Karpas-422 (cell line): ENCODE measurements at places on chromosomes 5 and 9. TPM values are rescaled to one million over a fixed set of nuclear protein-coding genes. Genes with fewer than 3 reads are reported as not detected.

Gene CORO2A
- 1.7 and 2.5 TPM in 2 replicates for total RNA-seq

DNA sequence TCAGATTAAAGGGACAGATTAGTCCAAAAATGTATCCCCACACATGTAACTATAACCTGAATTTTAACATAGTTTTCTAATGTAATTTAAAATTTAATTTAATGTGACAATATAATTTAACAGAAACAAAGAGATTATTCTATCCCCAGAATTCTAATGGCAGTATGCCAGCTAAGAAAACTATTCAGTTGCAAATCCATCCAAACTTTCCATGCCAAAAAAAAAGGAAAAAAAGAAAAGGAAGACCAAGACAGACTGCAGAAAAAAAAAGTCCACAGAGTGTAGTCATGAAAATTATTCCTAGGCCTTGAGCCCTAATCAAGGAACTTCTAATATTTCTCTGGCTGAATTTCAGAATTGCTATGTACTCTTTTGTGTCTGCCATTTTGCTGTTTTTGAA lies 217.6 kb downstream of the CDH18 start:
- H3K4me3 ChIP-seq, result no peak overlapping the region
- DNase-seq, result no peak
- H3K4me1 ChIP-seq, result no peaks in the 10 kb centered on the region
- no peak overlapping the region for H3K27ac ChIP-seq

DNA sequence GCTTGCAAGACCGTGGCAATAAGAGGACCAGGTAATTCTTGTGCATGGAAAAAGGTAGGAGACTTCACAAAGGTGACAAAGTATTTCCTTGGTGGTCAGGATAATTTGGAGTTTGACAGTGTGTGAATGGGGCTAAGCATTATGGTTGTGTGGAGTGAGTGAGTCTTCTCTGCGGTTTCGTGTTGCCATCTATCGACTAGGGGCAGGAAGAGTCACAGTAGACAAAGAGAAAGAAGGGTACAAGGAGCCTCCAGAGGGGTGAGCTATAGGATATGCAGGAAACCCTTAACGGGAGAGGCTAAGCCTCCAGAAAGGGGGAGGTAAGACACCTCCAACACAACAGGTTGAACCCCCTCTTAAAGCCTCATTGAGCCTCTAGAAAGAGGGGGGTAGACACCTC lies 64.0 kb upstream of the RANBP6 start:
- H3K36me3 ChIP-seq, result no peaks in the 10 kb centered on the region
- peak overlapping the region; percentile 58 for H3K4me3 ChIP-seq
- peaks cover 10% of the 10 kb centered on the region for H3K4me1 ChIP-seq
- no peak overlapping the region for H3K27ac ChIP-seq

GRCh38 chr5:35956429-35956828 lies 18.0 kb upstream of the CAPSL start:
- no peaks in the 10 kb centered on the region for H3K4me1 ChIP-seq
- no peaks in the 10 kb centered on the region; the same call in 1 of the 2 replicates for H3K27me3 ChIP-seq
- no peak overlapping the region for H3K27ac ChIP-seq
- H3K4me3 ChIP-seq, result no peak overlapping the region
- H3K36me3 ChIP-seq, result no peaks in the 10 kb centered on the region

Gene PCDHB10
- total RNA-seq, result 0.11 TPM in 1 of 2 replicates, not detected in the other

GRCh38 chr9:121676926-121677325 lies 25.5 kb downstream of the DAB2IP start:
- no peak for DNase-seq

Gene ENTR1
- total RNA-seq, result 65.5 and 116 TPM in 2 replicates

GRCh38 chr9:89179540-89179894 lies 899 bp upstream of the SHC3 start:
- H3K4me3 ChIP-seq, result no peak overlapping the region
- no peaks in the 10 kb centered on the region for H3K27me3 ChIP-seq
- H3K27ac ChIP-seq, result no peak overlapping the region
- no peak for DNase-seq

Gene GGTA1
- not detected in 2 replicates for total RNA-seq

- no peaks in the 10 kb centered on the region for H3K27me3 ChIP-seq
- DNase-seq, result no peak
- peaks cover 47% of the 10 kb centered on the region for H3K4me1 ChIP-seq
- no peaks in the 10 kb centered on the region for H3K36me3 ChIP-seq
- H3K27ac ChIP-seq, result no peak overlapping the region
Measured at GRCh38 chr9:125638239-125639045, 68.6 kb downstream of the MAPKAP1 start.

Gene FNBP1
- total RNA-seq, result 205 and 280 TPM in 2 replicates

Gene SHISAL2B
- not detected in 2 replicates for total RNA-seq
